ENCODE measurements at places on chromosomes 16 and 17.

DNA sequence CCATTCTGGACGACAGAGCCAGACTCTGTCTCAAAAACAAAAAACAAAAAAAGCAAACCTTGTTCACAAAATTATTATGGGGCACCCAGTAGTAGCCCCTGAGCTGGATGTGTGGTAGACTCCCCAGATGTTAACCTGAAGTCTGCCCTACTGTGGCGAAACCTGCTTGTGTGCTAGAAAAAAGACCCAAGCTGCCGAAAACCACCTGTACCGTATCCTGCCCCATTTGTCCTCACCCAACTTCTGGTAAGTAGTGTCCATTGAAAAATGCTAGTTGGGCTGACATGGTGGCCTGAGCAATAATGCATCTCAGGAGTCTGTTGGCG is 9.1 kb downstream of the RMI2 start:
- no peak for DNase-seq

- DNase-seq: no peak
These were observed 7.4 kb downstream of the NAGLU start for GRCh38 chr17:42543190-42544079.

GRCh38 chr17:37284191-37284590 is 91.6 kb upstream of the C17orf78 start:
- no peak for DNase-seq

GRCh38 chr16:14232106-14232864 is 161.2 kb downstream of the MRTFB start:
- DNase-seq: no peak

- DNase-seq: no peak
These were observed 14.6 kb downstream of the SREBF1 start for GRCh38 chr17:17822189-17822588.

GRCh38 chr17:41835800-41836549 is at the start of gene NT5C3B:
Gene NT5C3B, minus strand, starts transcription at chr17:41836232. Its CDS starts 39 bp downstream, at chr17:41836193.
- peak; percentile 28 for DNase-seq
